Pons (tissue), 1 donor: ENCODE measurements at places on chromosomes 1 and 21.

GRCh38 chr1:77762072-77762476 is 2.4 kb upstream of the USP33 start:
- no peak for DNase-seq

- DNase-seq: no peak
Observed at GRCh38 chr1:29416267-29417146, 180.2 kb downstream of the PTPRU start.

- DNase-seq: no peak
Observed at GRCh38 chr1:182589520-182589919, 464 bp upstream of the RNASEL start.

DNA sequence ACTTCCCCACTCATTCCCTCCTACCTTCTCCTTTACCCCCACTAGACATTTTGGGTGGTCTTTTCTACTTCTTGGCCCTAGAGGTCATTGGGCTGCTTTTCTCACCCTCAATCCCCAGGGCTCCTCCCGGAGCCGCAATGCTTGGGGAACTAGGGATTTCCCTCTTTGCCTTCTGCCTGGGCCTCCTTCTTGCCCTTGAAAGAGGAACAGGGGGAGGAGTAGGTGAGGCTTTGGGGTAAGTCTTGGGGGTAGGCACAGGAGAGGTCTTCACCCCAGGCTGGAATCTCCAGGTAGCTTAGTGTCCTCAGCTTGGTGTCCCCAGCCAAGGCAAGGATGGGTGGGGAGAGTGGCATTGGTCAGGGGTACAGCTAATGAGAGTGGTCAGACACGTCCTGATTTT is 56.2 kb upstream of the EPS8L3 start:
- no peak for DNase-seq

GRCh38 chr21:38396325-38396724 is 102.0 kb downstream of the ERG start:
- no peak for DNase-seq

DNA sequence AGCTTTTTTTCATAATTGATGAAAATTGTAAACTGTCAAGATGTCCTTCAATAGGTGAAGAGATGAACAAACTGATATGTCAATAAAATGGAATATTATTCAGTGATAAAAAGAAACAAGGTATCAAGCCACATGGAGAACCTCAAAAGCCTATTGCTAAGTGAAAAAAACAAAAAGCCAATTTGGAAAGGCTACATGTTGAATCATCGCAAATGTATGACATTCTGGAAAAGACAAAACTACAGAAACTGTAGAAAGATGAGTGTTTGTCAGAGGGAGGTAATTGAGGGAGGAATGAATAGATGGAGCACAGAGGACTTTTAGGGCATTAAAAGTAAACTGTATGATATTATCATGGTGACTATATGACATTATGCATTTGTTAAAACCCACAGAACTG is 34.5 kb upstream of the USP25 start:
- no peak for DNase-seq

DNA sequence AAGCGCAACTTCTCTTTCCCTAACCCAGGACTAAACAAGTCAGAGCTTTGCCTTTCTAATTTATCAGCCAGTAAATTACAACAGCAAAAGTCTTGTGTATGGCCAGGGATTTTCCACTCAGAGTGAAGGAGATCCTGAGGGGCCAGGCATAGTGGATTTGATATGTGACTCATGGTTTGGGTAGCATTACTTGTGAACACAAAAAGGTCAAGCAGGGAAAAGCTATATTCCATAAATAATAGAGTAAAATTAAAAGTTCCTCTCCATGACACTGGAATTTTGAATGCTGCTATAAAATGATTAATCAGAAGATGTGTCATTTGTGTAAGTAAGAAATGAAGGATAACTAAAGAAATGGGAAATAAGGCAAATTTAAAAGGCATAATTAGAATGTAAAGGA is 284.8 kb downstream of the HLX start:
- DNase-seq: no peak

DNA sequence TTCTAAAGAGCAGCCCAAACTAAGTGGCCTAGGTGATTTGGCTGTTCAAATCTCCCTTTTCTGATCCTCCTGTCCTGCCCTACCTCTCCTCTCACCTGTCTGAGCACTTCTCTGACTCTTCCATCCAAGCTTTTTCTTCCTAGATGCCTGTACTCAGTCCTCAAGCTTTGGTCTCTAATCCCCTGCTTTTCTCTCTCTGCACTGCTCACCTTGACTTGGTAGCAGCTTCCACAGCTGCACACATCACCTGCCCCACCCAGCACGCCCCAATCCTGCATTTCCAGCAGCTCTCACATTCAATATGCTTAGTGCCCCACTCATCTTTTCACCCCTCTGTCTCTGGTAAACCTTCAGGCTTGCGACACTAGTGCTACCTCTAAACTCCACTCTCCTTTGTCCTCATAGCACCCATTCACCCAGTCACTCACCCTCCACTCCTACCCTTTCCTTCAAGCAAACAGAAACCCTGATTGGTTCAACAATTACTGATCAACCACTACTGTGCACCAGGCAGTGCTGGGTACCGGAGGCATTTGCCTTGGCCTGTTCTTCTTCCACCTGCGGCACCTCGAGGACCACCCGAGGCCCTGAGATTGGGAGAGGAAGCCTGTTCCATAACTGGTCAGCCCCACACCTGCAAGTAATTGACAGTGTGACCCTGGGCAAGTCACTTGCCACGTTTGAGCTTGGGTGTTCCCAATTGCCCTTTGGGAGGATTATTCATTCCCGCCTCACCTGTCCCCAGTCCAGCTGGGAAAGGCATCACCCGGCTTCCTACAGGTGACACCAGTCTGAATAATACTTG is 136.1 kb upstream of the EDN2 start:
- DNase-seq: no peak

GRCh38 chr1:92705446-92705845 is 79.5 kb downstream of the EVI5 start:
- DNase-seq: no peak

- no peak for DNase-seq
Observed at GRCh38 chr1:7579831-7580804, 191.0 kb upstream of the VAMP3 start.

GRCh38 chr1:27003745-27004470 is 8.7 kb downstream of the TENT5B start:
- no peak for DNase-seq
